ENCODE measurements at places on chromosomes 11 and 22.

- no peak for DNase-seq
These were observed 20.6 kb downstream of the POLR3H start for GRCh38 chr22:41523464-41524221.

GRCh38 chr11:59417023-59417422 is 9.2 kb downstream of the OR5A2 start:
- no peak for DNase-seq

- DNase-seq, result no peak
These were observed 978.7 kb downstream of the DLG2 start for GRCh38 chr11:84648471-84648870.

DNA sequence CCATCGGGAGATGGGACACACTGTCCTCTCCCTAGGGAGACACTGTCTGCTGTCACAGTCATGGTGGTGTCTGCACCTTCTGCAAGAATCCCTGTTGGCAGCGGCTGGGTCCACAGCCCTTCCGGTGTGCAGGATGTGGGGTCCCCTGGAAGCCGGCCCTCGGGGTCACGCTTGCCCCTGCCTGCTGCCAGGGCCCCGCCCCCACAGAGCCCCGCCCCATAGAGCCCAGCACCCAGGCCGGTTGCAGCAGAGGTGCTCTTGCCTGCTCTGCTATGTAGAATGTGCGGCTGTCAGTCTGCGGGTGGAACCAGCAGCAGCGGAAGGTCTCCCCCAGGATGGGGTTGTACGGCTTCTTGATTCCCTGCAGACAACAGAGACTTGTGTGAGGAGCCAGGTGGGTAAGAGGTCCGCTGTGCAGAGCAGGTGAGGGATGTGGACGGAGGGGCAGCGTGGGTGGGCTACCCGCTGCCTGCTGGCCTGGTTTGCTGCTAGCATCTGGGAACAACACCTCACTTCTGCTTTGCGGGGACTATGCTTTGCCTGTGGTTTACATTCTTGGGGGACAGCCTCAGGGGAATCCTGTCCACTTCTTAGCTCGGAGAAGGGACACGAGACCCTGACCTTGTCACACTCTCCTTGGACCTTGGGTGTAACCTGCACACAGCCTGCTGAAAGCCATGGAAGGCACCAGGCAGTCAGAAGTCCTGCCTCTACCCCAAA is 44.9 kb upstream of the CARS1 start:
- no peak for DNase-seq

DNA sequence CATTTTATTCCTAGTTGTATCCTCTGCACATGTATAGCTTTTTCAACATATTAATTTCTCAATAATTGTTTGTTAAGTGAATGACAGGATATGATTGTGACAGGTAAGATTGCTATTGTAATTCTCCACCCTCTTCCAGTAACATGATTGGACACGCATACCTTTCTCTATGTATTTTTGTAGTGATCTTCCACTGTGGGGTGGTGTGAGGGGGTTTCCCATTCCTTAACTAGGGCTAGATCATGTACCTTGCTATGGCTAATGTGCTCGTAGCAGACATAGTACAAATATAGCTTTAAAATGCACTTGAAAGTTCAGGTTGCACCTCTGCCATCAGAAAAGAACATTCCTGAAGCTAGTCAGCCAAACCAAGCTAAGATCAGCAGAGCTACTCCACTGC is 2392.8 kb upstream of the RAG2 start:
- DNase-seq, result no peak

DNA sequence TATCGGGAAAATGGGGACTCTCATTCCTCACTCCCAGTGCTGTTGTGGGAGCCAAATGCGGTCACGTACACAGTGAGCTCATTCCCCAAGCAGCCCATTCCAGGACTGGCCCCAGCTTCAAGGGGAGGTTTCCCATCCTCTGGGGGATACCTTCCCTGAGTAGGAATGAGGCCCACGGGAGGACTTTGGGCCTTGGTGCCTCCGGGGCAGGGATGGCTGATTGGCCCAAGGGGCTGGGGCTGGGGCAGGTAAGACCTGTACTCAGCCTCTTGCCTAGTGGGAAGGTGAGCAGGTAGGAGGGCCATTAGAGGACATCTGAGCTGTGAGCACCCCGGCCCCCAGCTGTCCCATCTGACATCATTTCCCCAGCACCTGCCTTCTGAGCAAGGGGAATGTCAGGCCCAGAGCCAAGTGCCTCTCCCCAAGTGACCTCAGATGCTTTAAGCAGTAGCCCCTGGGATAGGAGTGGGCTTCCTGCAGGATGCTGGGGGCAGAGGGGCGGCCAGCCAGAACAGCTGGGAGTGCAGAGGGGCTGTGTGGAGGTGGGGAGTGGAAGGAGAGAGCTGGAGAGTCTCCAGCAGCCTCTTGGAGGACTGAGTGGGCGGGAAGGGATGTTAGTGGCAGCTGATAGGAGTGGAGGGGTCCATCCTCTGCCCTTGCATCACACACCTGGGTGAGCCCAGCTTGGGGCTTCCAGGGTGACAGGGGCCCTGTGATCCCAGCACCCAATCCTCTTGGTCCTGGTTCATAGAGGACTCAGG is 58.4 kb downstream of the CD82 start:
- no peak for DNase-seq

- no peak for DNase-seq
These were observed 68.0 kb upstream of the PRDM11 start for GRCh38 chr11:45078236-45079074.

Measured in NCI-H748 treated with DMSO at 0.1 percent for 48 hours (cell line).